Central memory CD4-positive, alpha-beta T cell (primary cell): ENCODE measurements at places on chromosomes 2 and 18.

- DNase-seq = no peak
Observed at GRCh38 chr2:608711-609110, 68.5 kb downstream of the TMEM18 start.

DNA sequence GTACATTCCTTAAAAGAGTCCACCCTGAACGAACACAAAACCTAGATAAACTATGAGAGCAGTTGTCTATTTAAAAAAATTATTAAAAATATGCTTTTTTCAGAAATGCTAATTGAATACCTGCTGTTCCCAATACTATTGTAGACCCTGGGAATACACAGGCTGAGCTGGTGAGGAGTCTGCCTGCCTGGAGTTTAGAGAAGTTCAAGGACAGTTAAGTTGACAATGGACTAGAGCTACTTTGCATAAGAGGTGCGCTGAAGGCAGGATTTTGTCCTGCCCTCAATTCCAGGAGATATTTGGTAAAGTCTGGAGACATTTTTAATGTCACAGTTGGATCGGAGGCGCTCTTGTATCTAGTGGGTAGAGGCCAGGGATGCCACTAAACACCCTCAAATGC is 110.2 kb downstream of the SETBP1 start:
- DNase-seq = no peak

DNA sequence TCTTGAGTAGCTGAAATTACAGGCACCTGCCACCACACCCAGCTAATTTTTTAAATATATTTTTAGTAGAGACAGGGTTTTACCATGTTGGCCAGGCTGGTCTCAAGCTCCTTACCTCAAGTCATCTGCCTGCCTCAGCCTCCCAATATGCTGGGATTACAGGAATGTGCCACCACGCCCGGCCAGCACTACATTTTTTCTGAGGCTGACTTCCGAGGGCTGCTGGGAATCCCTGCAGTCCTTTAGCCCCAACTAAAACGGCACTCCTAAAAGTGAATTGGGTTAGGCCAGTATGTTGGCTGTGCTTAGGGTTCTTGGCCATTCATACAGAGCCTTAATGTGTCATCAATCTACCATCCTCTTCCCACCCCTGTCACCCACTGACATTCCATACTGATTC is 375.4 kb downstream of the DCC start:
- DNase-seq = no peak

DNA sequence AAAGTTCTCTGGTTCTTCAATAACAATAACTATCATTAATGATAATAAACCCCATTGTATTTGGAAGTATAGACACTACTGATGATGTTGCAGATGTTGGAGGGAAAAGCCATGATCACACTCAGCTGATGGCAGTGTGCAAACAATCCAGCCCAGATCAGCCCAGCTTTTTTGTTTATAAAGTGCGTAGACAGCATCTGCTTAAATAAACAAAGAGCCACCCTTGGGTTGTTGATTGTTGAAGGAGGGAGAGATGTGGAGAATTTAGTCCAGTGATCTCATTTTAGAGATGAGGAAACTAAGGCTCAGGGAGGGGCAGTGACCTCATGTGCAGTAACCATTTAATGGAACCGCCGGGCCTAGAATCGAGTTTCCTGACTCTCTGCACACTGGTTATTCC is 56.0 kb upstream of the MEX3C start:
- DNase-seq = no peak

GRCh38 chr2:36915627-36916026 is 50.7 kb downstream of the STRN start:
- no peak for DNase-seq

DNA sequence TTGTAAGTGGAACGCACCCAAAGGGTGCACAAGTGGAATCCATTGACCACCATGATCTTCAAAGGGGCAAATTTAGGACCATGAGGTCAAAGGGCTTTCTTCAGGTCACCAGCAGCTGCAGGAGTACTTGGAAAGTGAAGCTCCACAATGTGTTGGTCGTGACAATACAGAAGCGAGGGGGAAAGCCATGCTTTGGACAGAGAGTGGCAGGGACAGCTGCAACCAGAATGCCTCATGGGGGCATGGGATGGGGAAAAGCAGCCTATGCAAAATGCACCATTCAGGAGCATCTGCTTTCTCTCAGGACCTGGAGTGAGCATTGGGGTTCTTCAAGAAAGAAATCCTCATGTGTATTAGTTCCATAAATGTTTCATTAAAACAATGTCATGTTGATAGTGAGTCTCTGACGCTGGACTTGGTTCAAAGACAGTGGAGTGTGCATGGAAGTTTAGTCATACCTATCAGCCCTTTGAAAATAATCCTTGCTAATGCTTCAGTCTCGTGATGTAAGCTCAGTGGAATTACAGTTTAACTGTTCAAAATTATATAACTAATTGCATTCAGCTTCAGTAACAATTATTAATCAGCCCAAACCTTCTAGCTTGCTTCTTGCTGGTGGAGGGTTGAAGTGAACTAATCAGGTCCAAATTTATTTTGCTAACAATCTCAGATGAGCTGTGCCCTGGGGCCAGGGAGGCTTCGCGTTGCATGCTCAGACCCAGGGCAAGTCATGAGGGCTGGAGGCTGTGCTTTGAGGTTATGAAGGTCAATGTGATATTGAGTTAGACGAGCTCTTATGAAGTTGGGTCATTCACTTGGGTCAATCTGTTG is 41.6 kb downstream of the ACKR3 start:
- DNase-seq = no peak

DNA sequence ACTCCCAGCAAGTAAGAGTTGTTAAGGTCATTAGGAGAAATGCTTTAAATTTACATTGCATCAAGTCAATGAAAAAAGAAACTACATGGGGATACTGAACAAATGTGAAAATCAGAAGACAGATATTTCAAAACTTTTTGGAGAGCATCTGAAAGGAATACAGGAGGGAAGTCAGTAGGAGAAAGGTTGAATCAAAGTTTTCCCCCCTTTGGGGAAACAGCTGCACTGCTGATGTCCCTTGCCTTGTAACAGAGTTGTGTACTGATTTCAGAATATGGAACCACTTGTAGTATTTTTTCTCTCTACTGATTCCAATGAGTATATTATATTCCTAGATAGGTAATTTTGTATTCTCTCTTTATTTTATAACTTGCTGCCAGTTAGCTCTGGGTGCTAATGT is 592.5 kb upstream of the ZEB2 start:
- no peak for DNase-seq

GRCh38 chr2:224691563-224691962 is 24.6 kb downstream of the CCDC195 start:
- no peak for DNase-seq

- DNase-seq = no peak
Observed at GRCh38 chr2:72431737-72432136, 284.1 kb upstream of the CYP26B1 start.

DNA sequence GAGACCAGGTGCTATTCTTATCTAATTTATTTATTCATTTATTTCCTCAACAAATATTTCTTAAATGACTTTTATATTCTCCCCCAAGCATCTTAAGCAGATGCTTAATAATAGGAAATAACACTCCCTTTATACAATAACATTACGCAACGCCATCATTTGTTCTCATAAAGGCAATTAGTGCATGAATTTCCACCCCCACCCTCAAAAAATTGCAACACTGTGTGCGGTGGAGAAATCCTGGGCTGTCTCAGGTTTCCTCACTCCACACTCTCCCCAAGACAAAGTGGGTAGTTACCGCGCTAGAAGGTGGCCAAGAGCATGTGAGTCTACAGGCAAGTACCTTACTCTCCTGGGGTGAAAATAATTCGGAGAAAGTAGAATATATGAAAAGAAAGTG is 37.0 kb upstream of the CTDP1 start:
- no peak for DNase-seq

- no peak for DNase-seq
Observed at GRCh38 chr2:60481257-60481656, 72.2 kb downstream of the BCL11A start.

- DNase-seq = peak; percentile 95
Observed at GRCh38 chr2:233267516-233268245, 16.2 kb downstream of the ATG16L1 start.

- no peak for DNase-seq
Observed at GRCh38 chr18:62461591-62461990, 61.2 kb upstream of the ZCCHC2 start.

DNA sequence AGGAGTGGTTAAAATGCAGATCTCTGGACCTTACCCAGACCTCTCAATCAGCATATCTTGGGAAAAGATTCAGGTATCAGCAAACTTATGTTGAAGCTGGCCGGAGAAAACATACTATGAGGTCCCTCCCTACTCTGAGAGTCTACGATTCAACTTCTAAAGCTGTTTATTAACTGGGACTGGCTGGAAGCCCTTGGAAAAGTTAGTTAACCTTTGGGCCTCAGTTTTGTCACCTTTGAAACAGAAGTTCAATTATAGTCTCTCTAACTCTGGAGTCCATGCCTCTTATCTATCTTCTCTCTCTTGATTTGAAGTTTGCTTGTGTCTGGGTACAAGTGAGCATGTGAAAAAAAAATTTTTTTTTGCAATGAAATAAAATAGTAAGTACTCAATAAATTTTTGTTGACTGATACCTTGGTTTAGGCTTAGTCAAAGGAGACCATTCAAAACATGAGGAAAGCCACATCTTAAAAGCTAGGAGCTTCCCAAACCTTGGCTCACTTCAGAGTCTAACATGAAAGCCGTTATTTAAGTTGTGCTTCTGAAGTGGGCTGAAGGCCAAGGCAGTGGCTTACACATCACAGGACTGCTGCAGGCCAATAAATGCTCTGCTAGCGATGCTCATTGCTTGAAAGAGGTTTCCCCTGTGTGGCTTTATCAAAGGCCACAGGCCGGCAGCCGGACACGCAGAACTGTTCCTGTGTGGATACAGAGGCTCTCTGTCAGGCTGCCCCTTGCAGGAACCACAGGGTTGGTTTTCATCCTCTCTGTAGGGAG is 110.6 kb upstream of the FAM136A start:
- no peak for DNase-seq

DNA sequence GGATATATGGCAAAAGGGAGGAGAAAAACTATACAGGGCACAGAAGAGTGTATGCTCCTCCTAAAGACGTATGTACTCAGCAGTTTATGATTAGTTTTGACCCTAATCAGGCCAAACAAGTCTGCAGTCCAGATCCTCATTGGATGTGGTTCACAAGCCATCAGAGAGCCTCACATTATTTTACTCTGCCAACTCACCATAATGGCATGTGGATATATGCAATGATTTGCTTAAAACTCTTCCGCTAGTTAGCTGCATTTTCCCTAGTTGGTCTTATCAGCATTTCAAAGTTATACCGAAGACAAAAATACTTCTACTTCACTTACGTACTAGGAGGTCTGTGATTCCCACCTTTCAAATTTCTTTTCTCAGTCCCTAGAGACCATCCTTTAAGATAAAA is 198.4 kb downstream of the CMPK2 start:
- DNase-seq = no peak

- no peak for DNase-seq
Observed at GRCh38 chr2:7759898-7760297, 842.7 kb downstream of the RNF144A start.

DNA sequence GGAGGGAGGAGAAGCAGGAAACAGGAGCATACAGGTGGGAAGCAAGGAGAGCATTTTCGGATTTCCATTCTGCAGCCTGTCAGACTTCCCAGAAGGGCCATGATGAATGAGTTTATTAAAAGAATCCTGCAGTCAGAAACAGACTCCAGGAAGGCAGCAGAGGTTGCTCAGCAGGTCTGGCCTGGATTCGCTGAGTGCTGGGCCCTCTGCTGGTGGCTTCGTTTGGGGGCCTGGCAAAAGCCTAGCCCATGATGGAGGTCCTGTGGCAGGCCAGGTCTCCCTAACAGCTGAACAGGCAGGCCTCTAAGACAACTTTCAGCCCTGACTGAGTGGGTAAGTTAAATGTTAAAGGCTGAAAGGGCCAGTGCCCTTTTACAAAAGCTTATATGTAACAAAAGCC is 108.2 kb upstream of the CAPN13 start:
- no peak for DNase-seq

GRCh38 chr2:221581986-221582385 is 9.9 kb upstream of the EPHA4 start:
- DNase-seq = no peak

GRCh38 chr2:42693688-42694479 is 70.1 kb downstream of the OXER1 start:
- no peak for DNase-seq

GRCh38 chr2:119126650-119127049 is 31.9 kb downstream of the C1QL2 start:
- no peak for DNase-seq

- peak; percentile 36 for DNase-seq
Observed at GRCh38 chr2:197309691-197310231, 819 bp downstream of the ANKRD44 start.

- DNase-seq = no peak
Observed at GRCh38 chr2:88770016-88770415, 78.5 kb downstream of the RPIA start.

DNA sequence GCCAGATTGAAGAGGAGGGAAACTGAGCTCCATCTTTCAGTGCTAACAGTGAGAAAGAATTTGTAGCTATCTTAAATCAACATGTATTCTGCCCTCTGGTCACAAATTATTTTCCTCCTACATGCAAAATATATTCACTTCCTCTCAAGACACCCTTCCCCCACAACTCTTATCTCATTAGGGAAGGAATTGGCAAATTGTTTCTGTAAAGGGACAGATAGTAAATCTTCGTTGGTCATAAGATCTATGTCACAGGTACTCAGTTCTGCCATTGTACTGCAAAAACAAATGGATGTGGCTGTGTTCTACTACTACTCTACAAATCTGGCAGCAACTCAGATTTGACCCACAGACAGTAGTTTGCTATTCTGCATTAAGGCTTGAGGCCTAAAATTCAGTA is 53.0 kb upstream of the CYP20A1 start:
- DNase-seq = no peak

GRCh38 chr2:12727641-12728040 is 10.9 kb downstream of the TRIB2 start:
- DNase-seq = no peak
